ENCODE measurements at places on chromosomes 6 and 20. TPM values are rescaled to one million over a fixed set of nuclear protein-coding genes. Genes with fewer than 3 reads are reported as not detected.

DNA sequence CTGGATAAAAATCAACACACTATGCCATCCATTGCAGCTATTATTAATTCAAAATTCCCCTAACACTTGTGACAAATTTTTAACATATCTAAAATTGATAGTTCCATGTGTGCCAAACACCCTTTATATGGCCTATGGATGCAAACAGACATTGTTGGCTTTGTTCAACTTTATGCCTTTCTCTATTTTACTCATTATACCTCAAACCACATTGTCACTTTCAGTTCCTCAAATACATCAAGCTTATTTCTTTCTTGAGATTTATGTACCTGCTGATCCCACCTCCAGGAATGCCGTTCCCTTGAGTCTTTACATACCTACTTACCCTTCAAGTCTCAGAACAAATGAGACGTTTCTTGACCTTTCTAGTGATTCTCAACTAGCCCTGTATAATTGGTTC is 193.5 kb upstream of the PLN start:
- H3K4me1 ChIP-seq: no peaks in the 10 kb centered on the region
- no peaks in the 10 kb centered on the region for H3K27me3 ChIP-seq
- H3K27ac ChIP-seq: no peak overlapping the region
- no peaks in the 10 kb centered on the region for H3K36me3 ChIP-seq
- no peak for DNase-seq

- no peaks in the 10 kb centered on the region for H3K4me1 ChIP-seq
- H3K27ac ChIP-seq: no peak overlapping the region
- no peak overlapping the region for H3K4me3 ChIP-seq
Observed at GRCh38 chr6:155510879-155511278, 55.2 kb upstream of the NOX3 start.

DNA sequence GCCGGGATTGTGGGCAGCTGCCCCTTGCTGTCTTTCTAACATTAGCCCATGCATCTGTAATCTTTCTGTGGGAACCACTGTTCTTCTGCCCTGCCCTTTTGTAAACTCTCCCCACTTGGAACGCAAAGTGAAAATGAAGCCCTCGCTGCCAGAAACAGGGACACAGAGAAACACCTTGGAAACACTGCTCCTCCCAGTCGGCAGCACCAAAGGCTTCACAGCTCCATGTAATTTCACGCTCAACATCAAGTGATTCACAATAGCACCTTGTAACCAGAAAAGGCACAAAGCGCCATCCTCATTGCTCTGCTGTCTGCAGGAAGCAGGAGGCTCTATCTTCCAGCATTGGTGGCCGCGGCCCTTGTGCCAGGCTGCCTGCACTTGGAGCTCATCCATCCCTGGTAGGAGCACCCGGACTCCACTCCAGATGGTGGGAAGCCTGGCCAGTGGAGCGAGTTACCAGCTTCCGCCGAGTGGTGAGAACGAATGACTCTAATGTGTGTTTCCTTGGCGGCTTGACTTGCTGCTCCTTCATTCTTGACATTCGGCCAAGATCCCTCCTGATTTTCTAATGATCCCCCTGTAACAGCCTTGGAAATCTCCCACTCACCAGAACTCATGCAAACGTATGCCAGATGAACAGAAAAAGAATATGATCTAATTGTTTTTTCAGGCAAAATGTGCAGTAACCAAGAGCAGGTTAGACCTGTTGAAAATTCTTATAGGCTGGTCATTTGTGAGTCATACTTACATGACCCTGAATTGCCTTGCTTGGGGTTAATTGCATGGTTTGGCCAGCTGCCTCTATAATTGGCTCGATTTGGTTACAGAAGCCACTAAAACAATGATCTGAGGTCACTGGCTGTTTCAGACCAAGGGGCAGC is 169.1 kb upstream of the CDYL start:
- peaks cover 4% of the 10 kb centered on the region for H3K4me1 ChIP-seq
- peak; percentile 31 for DNase-seq
- H3K36me3 ChIP-seq: no peaks in the 10 kb centered on the region
- no peak overlapping the region for H3K4me3 ChIP-seq

- no peak overlapping the region for H3K4me3 ChIP-seq
- no peaks in the 10 kb centered on the region for H3K4me1 ChIP-seq
- DNase-seq: no peak
Observed at GRCh38 chr20:15185322-15185721, 847.9 kb upstream of the FLRT3 start.

GRCh38 chr20:63958964-63959698 is 2.9 kb upstream of the UCKL1 start:
- H3K4me3 ChIP-seq: no peak overlapping the region
- H3K27ac ChIP-seq: no peak overlapping the region
- no peaks in the 10 kb centered on the region for H3K27me3 ChIP-seq
- DNase-seq: no peak
- H3K36me3 ChIP-seq: peaks cover 44% of the 10 kb centered on the region

GRCh38 chr20:49924247-49924646 is 8.9 kb upstream of the SPATA2 start:
- H3K4me3 ChIP-seq: no peak overlapping the region
- no peak for DNase-seq
- no peaks in the 10 kb centered on the region for H3K27me3 ChIP-seq

- H3K36me3 ChIP-seq: no peaks in the 10 kb centered on the region
- H3K4me3 ChIP-seq: peak overlapping the region; percentile 50
- H3K27ac ChIP-seq: no peak overlapping the region
- peak; percentile 74 for DNase-seq
- peaks cover 4% of the 10 kb centered on the region for H3K4me1 ChIP-seq
- peaks cover 5% of the 10 kb centered on the region for H3K27me3 ChIP-seq
Observed at GRCh38 chr6:93418408-93419303, 703 bp downstream of the EPHA7 start.

GRCh38 chr6:136952714-136953260 is 30.7 kb downstream of the SLC35D3 start:
- H3K4me3 ChIP-seq: no peak overlapping the region
- no peaks in the 10 kb centered on the region for H3K4me1 ChIP-seq
- no peak overlapping the region for H3K27ac ChIP-seq
- no peaks in the 10 kb centered on the region for H3K27me3 ChIP-seq

DNA sequence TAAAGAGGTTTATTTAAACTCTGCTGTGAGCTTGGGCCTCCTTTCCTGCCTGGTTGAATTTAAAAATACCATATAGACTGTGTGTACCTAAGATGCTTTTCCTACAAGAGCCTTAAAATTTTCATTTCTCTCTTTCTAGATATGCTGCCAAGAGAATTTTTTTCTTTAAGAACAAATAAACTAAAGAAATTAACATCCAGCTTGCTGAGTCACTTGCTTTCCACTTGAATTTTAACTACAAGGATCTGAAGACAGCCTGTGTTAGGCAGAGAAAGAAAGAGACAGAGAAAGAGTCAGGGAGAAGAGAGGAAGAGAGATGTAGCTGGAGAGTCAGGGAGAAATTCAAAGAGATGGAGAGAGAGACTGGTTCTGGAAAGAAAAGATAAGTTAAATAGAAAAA is 18.3 kb upstream of the SNAP25 start:
- H3K4me3 ChIP-seq: no peak overlapping the region
- no peaks in the 10 kb centered on the region for H3K27me3 ChIP-seq
- no peaks in the 10 kb centered on the region for H3K36me3 ChIP-seq

GRCh38 chr6:137362878-137363804 is 131.1 kb downstream of the OLIG3 start:
- DNase-seq: no peak
- no peaks in the 10 kb centered on the region for H3K4me1 ChIP-seq
- H3K36me3 ChIP-seq: no peaks in the 10 kb centered on the region
- no peaks in the 10 kb centered on the region for H3K27me3 ChIP-seq

DNA sequence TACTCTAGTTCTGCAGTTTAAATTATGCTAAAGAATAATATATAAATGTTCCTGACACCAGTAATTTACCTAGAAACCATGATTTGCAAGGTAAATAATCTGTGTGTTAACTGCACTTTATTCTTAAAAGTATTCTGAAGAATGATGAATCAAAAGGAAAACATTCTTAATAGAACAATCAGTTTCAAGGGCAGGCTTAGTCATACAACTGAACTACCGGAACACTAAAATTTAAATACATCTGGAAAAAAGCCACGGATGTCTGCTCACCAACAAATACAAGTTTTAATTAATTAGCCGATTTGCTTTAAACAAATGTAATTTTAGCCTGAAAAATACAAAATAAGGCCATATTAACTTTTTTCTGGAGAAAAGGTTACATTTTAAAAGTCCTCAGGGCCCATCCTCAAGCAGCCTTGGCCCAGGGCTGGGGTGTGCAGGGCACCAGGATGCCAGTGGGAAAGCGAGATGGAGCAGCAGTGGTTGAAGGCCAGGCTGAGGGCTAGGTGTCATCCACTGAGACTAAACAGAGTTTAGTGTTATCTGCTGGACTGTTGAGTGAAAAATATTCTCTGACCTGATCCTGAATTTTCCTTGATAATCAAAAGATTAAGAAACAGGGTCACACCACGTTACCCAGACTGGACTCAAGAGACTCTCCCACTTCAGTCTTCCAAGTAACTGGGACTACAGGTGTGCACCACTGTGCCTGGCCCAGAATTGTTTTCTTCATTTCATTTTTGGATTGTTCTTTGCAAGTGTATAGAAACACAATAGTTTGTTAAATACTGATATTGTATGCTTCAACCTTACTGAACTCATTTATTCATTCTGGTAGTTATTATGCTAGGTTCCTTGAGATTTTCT is 88.2 kb upstream of the DST start:
- DNase-seq: no peak
- no peaks in the 10 kb centered on the region for H3K4me1 ChIP-seq
- peak overlapping the region; percentile 71 for H3K27ac ChIP-seq
- peaks cover 4% of the 10 kb centered on the region for H3K36me3 ChIP-seq
- H3K27me3 ChIP-seq: no peaks in the 10 kb centered on the region
- no peak overlapping the region for H3K4me3 ChIP-seq

DNA sequence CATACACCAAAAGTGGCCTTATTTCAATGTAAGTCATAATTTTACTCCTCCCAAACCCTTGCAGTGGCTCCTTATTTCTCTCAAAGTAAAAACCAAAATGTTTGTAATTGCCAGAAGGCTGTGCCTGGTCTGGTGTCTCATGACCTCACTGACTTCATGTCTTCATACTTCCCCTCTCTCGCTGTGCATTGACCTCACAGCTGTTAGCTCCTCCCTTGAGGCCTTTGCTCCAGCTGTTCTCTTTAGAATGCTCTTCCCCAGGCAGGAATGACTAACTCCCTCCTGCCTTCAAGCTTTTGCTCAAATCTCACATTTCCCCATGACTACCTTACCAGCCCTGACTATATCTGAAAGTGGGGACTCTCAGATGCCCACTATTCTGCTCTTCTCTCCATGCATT is 83.3 kb downstream of the MTFR2 start:
- no peaks in the 10 kb centered on the region for H3K27me3 ChIP-seq
- H3K27ac ChIP-seq: no peak overlapping the region
- H3K36me3 ChIP-seq: peaks cover 4% of the 10 kb centered on the region
- peaks cover 2% of the 10 kb centered on the region for H3K4me1 ChIP-seq

DNA sequence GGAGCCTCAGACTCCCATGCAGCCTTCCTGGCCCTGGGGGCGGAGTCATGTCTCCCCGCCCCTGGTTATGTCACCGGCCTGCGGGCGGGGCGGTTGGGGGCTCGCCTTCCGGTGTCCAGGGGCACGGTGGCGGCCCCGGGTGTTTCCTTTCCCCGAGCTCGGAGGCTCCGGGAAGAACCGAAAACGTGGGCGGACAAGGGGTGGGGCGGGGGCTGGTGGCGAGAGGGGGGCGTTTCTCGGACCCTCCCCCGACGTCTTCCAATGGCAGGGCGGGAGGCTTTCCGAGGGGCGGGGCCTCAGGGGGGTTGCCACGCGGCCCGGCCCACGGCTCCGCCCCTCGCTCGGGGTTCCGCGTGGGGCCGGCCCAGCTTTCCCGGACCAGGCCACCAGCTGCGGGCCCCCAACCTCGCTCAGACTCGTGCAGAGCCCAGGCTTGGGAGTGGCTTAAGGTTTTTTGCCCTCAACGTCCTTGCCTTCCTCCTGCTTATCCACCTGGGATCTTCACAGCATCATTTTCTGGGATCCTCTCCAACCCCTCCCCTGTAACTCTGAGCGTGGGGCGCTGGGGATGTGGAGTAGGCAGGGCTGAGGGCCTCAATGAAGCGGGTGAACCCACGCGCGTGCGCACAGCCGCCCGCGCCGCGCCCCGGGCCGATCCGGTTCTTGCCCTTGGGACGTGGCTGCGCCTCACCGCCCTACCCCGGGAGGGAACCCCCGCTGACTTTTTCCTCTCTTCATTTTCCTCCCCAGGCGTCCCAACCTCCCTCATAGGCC is 2.1 kb upstream of the NRN1 start:
- peak overlapping the region; percentile 12 for H3K27ac ChIP-seq
- H3K27me3 ChIP-seq: peaks cover 68% of the 10 kb centered on the region
- peaks cover 11% of the 10 kb centered on the region for H3K4me1 ChIP-seq
- peak; percentile 72 for DNase-seq
- H3K36me3 ChIP-seq: no peaks in the 10 kb centered on the region
- peak overlapping the region; percentile 28 for H3K4me3 ChIP-seq

GRCh38 chr20:10359621-10360040 is 74.4 kb downstream of the MKKS start:
- H3K27me3 ChIP-seq: no peaks in the 10 kb centered on the region
- H3K4me1 ChIP-seq: no peaks in the 10 kb centered on the region
- H3K27ac ChIP-seq: no peak overlapping the region
- H3K4me3 ChIP-seq: no peak overlapping the region
- H3K36me3 ChIP-seq: no peaks in the 10 kb centered on the region

DNA sequence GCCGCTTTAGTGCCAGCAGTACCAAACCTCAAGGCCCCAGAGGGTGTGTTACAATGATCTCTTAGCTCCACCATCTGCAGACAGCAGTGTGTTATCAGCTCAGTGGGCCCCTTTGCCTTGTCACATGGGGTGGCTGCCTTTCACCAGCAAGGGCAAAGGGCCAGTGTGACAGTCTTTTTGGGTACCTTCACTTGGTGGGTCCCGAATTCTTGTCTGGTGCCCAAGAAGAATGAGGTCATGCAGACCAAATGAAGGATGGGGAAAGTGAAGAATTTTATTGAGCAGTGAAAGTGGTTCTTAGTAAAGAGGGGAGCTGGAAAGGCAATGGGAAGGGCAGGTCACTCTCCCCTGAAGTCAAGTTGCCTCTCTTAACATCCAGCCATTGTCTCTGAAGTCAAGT is 2.9 kb upstream of the SMIM28 start:
- no peak overlapping the region for H3K4me3 ChIP-seq
- H3K36me3 ChIP-seq: no peaks in the 10 kb centered on the region
- H3K27ac ChIP-seq: no peak overlapping the region
- DNase-seq: no peak
- H3K4me1 ChIP-seq: no peaks in the 10 kb centered on the region
- no peaks in the 10 kb centered on the region for H3K27me3 ChIP-seq

The PACRG gene
- total RNA-seq: 10.6 TPM

The DAAM2 gene
- total RNA-seq: 30.3 TPM

The PROCR gene
- 22.5 TPM for total RNA-seq

The C6orf163 gene
- 2.4 TPM for total RNA-seq

The ORC3 gene
- total RNA-seq: 18.5 TPM

The CDC25B gene
- 65.7 TPM for total RNA-seq

The ZNF311 gene
- 3.1 TPM for total RNA-seq

All from lung (tissue), 17 donors.